ENCODE measurements at places on chromosomes 5 and 9.
A peak's percentile ranks its signal among the peaks of the same experiment; 100 is the strongest.

DNA sequence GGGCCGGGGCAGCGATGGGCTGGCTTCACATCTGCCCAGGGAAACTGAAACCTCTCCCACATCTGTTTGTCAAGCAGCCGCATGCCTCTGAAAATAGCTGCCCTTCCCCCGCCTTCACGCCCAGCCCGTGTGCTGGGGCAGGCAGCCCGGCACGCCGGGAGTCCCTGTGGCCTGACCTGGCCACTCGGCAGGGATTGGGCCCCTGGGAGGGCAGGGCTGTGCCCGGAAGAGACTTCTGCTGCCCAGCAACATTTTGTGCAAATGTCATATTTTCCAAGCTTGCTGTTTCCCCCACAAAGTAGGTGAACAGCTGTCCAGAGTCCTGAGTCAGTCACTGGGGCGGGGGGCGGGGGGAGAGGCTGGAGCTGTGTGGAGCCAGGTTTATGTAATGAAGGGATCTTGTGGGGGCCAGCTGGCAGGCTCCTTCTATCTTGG, 8.2 kb downstream of the COL27A1 start:
- peak; percentile 57 for DNase-seq

DNA sequence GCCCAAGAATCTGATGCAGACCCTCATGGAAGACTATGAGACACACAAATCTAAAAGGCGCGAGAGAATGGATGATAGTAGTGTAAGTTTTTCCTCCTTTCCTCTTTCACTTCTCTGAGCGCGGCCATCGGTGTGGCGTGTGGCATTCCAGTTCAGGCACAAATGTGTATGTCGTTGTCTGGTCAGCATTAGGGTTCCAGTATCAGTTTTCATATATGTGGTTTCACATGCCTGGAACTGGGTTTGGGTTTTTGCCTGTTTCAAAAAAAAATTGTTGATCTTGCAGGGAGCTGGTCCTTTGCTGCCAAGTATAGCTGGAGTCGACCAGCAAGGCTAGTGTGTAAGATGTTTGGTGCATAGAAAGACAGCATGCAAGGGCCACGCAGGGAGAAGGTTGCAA, 51.5 kb downstream of the C9orf152 start:
- no peak for DNase-seq

- peak; percentile 34 for DNase-seq
Measured at GRCh38 chr5:14700478-14701436, 36.2 kb downstream of the OTULIN start.

DNA sequence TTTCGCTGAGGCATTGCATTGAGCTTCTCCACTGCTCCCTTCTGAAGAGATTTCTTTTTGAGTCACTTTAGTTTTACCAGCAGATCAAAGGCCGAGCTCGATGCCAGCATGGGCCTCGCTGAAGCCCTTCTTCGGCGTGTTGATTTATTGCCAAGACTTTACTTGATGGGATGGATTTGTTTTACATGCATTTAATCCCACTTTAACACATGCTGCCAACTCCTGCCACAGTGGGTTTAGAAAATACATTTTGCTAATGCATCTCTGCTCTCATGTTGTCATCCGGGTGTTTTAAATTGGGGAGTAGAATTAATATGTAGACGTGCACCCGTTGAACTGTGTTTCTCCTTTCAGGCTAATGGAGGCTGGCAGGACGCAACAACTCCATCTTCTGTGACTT, 218.3 kb downstream of the PBX3 start:
- no peak for DNase-seq

GRCh38 chr5:150661086-150661485, at the start of gene MYOZ3:
MYOZ3 (plus strand) TSS chr5:150661251; CDS start chr5:150662942, 1,691 bp downstream.
- DNase-seq: no peak

DNA sequence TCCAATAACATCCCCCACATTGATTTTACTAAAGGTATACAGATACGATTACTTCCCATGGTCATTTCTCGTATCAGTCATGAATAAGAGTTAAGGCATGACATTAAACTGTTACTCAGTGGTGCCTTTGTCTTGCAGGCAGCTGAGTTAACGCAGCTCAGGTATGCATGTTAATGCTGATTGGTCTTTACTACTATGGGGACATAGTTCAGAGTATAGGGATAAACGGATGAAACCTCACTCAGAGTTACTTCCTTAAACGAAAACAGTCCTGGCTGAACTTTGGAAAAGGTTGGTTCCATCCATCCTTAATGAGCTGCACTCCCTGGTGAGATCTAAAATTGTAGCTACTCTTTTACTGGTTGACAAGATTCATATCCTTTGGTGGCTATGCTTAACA, 87.0 kb downstream of the ACTL7B start:
- DNase-seq: no peak

- DNase-seq: no peak
Measured at GRCh38 chr5:95718203-95718602, 12.9 kb upstream of the RHOBTB3 start.
